ENCODE measurements at places on chromosomes 12 and 14. TPM values are rescaled to one million over a fixed set of nuclear protein-coding genes. Genes with fewer than 3 reads are reported as not detected.
A peak's percentile ranks its signal among the peaks of the same experiment; 100 is the strongest.

GRCh38 chr12:11812586-11813437 lies 163.3 kb downstream of the ETV6 start:
- DNase-seq, result no peak

The HEATR5A gene
- 21.5 TPM for total RNA-seq

The KCNJ8 gene
- 1.1 TPM for total RNA-seq

GRCh38 chr14:68192935-68193334 lies 373.4 kb downstream of the RAD51B start:
- DNase-seq, result no peak

GRCh38 chr12:67222302-67222701 lies 46.9 kb upstream of the CAND1 start:
- DNase-seq, result peak; percentile 16

GRCh38 chr12:95358111-95359083 lies 115.6 kb upstream of the METAP2 start:
- DNase-seq, result peak; percentile 14

GRCh38 chr12:66533767-66534166 lies 145.1 kb downstream of the GRIP1 start:
- no peak for DNase-seq

GRCh38 chr12:79925492-79925891 lies 9.4 kb downstream of the PPP1R12A start:
- DNase-seq, result no peak

- peak; percentile 33 for DNase-seq
Observed at GRCh38 chr12:96986883-96987523, 79.9 kb downstream of the NEDD1 start.

The C1R gene
- 2.9 TPM for total RNA-seq

DNA sequence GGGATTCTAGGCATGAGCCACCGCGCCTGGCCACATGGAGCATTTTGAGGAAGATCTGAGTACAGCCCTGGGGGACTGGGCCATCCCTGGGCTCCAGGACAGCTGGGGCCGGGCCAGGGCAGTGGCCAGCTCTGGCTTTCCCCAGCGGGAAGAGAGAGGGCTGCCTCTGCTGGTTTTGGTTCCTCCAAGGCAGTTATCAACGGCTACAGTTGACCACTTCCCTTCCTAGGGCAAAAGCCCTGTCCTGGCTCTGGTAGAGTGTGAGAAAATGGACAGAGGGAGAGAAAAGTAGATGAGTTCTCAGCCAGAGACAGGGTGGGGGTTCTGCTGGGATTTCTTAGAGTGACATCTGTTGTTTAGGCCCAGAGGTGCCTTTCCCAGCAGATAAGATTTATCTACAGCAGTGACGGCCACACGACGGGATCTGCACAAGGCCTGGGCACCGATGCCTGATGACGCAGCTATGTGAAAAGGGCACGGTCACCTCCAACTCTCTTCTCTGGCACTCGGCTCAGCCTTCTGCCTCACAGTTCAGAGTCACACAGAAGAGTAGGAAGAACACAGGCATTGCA lies 5.5 kb upstream of the HVCN1 start:
- DNase-seq, result no peak

Measured in Daoy (cell line).